Cerebellar nuclear complex (tissue), 1 donor: ENCODE measurements at places on chromosomes 4 and X.
A peak's percentile ranks its signal among the peaks of the same experiment; 100 is the strongest.

DNA sequence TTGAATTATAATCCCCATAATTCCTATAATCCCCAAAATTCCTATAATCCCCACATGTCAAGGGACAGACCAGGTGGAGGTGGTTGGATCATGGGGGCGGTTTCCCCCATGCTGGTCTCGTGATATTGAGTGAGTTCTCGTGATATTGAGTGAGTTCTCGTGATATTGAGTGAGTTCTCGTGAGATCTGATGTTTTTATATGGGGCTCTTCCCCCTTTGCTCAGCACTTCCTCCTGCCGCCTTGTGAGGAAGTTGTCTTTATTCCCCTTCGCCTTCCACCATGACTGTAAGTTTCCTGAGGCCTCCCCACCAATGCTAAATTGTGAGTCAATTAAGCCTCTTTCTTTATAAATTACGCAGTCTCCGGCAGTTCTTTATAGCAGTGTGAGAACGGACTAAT lies 36.6 kb upstream of the GPR78 start:
- no peak for DNase-seq

GRCh38 chr4:98377559-98377958 lies 116.4 kb downstream of the RAP1GDS1 start:
- no peak for DNase-seq

DNA sequence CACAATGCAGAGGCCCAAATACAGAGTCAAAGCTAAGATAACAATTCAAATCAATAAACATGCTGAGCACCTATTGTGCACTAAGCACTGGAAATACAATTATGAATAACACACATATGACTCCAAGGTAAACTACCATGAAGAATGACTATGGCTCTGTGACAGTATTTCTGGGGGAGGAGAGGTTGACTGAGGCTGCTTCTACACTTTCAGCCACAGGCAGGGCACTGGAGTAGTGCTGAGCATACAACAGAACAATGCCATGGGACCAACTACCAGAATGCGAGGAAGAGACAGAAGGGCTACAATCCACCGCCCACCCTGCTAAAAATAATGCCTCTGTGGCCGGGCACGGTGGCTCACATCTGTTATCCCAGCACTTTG lies 13.7 kb downstream of the TEC start:
- no peak for DNase-seq

DNA sequence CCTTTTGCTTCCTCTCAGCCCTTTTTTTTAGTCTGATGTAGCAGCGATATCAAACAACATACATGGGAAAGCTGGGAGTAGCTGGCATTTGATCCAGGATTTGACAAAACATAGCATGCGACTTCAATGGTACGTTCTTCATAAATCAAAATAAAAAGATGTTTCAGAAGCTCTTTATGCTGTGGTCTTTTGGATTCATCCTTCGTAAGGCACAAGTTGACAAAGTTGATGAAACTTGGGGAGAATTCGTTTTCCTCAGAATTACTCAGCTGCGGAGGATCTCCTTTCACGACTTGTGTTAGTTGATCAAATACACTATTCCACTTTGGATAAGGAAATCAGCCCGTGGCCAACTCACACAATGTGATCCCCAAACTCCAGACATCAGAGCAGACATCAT lies 38.1 kb upstream of the CHIC1 start:
- no peak for DNase-seq

- peak; percentile 22 for DNase-seq
These were observed at the start of gene OPHN1 for GRCh38 chrX:68433155-68433980. Gene OPHN1 (minus strand): TSS chrX:68433495. CDS start chrX:68433020, 475 bp downstream.
